ENCODE measurements at places on chromosomes 3 and 15.

GRCh38 chr3:72390841-72391240 is 457.4 kb downstream of the SHQ1 start:
- DNase-seq: no peak

DNA sequence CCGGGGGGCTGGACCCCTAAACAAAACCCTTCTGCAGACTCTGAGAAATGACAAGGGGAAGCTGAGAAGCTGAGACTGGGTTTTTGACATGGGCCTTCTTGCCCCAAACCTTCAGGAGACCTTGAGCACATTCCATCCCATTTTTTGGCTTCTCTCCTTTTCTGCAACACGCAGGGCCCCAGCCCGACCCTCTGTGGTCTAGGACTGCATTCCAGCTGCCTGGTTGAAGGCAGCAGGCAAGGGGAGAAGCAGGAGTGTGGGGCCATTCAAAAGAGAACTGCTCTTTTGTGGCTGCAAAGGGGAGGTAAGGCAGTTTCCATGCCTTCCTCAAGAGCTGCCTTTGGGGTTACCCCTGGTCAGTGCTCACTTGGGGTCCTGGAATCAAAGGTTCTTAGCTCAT is 263.0 kb downstream of the TLE3 start:
- DNase-seq: no peak

- DNase-seq: no peak
These were observed 172.1 kb upstream of the ADAMTS9 start for GRCh38 chr3:64859625-64860535.

DNA sequence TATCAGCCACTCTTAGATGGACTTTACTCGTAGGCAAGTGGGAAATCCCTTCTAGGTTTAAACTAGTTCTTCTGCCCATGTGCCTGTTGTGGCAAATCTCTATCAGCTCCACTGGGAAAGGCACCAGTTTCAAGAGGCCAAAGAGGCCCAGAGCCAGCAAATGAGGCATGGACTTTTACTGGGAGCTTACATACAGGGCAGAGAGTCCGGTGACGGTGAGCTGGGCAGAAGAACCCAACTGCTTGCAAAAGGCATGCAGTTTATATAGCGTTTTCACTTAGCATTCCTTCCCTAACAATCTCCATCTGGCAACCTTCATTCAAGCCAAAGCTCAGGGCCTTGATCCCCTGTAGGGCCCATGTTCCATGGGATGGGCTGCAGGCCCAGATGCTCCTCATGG is 93.0 kb upstream of the C3orf80 start:
- DNase-seq: no peak

DNA sequence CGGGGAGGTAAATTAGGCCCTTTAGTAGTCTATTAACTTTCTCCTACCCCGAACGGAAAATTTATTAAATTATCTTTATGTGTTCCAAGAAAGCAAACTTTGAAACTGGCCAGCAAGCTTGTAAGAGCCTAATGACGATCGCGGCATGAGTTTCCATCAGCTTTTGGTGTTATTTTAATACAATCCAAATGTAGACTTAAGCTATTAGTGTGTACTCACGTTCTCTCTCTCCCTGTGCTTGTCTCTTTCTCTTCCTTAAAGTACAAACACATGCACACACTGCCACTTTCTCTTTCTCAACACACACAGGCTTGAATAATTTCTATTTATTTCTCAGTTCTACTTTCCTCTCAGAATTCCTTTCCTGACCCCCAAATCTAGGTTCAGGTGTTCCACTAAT is 108.8 kb upstream of the MME start:
- no peak for DNase-seq

DNA sequence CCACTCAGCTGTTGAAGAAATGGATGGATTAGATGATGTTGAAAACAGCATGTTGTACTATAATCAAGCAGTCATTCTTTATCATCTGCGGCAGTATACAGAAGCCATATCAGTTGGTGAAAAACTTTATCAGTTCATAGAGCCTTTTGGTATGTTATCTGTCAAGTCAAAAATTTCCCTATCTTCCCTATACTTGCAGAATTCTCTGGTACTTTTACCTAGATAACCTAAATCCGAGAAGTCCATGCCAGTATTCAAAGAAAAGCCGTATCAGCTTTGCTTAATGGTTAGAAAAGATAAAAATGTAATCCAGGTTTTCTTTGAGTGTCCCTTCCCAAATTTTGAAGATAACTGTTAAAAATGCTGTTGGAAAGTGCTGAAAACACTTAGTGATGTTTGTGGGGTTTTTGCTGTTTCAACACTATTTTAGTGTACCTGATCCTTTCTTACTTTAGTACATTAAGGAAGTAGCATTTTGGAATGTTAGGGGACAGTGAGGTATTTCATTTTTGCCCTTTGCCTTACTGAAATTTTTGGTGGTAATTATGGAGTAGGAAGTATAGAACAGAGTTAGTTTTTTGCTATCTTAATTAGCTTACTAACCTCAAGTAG is 23.8 kb downstream of the CNOT10 start:
- no peak for DNase-seq

- DNase-seq: no peak
These were observed 6.7 kb upstream of the DENND6A start for GRCh38 chr3:57699591-57699990.

DNA sequence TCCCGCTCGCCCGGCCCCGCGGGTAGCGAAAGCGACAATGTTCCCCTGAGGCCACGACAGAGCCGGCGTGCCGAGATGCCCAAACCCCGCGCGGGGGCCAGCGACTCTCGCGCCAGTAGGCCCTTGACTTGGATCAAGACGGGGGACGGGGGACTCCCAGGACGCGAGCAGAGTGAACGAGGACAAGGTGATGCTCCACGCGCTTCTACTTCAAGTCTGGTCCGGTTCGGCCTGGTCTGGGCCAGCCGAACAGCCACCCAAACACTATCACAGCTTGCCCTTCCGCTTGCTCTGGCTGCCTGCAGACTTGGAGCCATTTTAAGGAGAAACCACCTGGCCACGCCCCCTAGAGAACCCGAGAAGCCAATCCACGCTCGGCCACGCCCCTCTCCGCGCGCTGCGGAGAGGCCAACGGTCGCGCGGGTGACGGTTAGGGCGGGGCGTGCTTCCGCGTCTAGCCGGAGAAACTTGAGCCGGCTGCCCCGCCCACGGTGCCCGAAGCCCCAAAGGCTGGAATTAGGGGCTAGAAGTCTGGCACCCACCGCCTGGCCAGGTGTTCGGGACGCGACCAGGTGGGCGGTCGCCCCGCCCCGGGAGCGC is 608 bp upstream of the NDUFAF3 start:
- peak; percentile 82 for DNase-seq

DNA sequence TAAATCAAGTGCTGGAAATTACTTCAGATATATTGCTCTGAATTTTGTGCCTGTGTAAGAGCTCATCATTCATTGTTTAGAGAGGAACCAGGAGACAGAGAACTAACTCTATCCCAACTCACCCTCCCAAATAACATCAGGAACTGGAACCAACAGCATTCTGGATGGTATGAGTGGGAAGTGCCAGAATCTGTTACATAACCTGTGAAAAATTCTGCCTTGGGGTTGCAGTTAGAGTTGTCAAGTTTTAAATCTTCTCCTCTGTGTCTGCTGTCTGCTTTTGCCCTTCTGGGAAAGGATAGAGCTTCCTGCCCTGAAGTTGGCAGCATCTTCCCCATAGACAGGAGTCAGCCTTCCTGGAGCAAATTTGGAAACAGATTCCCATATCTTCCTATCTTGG is 41.2 kb downstream of the TIMP4 start:
- no peak for DNase-seq

DNA sequence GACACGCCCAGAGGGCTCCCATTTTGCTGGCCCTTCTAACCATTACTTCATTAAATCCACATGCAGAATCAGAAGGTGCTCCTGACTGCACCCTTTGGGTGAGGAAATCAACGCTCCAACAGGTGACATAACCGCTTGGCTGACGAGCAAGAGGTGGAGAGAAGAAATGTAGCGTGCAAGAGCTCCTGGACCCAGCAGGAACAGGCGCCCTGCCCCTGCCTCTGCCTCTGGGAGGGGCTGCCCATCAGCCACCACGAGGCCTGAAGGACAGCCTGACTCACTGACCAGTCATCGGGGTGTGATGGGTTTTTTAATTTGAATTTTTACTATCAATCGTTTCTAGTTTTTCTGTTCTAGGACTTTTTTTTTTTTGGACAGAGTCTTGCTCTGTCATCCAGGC is 218.2 kb downstream of the ADAMTS17 start:
- no peak for DNase-seq

DNA sequence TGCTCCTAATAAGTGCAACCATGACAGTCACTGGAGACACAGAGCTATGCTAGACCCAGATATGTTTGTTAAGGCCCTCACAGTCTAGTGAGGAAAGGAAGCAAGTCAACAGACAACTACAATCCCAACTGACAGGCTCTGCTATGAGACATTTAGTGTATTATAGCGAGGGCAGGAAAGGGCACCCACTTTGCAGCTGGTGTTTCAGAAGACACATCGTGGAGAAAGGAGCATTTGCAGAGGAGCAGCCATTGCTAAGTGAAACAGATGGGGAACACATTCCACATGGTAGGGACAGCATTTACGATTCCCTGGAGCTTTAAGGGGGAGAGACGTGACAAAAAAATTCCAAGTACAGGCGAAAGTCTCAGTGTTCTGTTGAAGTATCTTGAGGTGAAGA is 685.6 kb downstream of the AGBL1 start:
- DNase-seq: no peak

Data from kidney epithelial cell (primary cell).